ENCODE measurements at places on chromosomes 5 and 9.
A peak's percentile ranks its signal among the peaks of the same experiment; 100 is the strongest.

- H3K36me3 ChIP-seq: no peaks in the 10 kb centered on the region
- no peak overlapping the region for H3K27ac ChIP-seq
Observed at GRCh38 chr9:77161191-77161590, 16.1 kb upstream of the VPS13A start.

GRCh38 chr5:40736103-40736875, 19.5 kb downstream of the TTC33 start:
- H3K27ac ChIP-seq: no peak overlapping the region
- no peak overlapping the region for H3K4me3 ChIP-seq
- peaks cover 28% of the 10 kb centered on the region for H3K36me3 ChIP-seq
- DNase-seq: no peak

GRCh38 chr5:62299101-62299500, 6.9 kb upstream of the KIF2A start:
- peaks cover 11% of the 10 kb centered on the region for H3K27me3 ChIP-seq
- H3K4me3 ChIP-seq: no peak overlapping the region
- H3K4me1 ChIP-seq: no peaks in the 10 kb centered on the region
- no peak overlapping the region for H3K27ac ChIP-seq
- no peaks in the 10 kb centered on the region for H3K36me3 ChIP-seq

DNA sequence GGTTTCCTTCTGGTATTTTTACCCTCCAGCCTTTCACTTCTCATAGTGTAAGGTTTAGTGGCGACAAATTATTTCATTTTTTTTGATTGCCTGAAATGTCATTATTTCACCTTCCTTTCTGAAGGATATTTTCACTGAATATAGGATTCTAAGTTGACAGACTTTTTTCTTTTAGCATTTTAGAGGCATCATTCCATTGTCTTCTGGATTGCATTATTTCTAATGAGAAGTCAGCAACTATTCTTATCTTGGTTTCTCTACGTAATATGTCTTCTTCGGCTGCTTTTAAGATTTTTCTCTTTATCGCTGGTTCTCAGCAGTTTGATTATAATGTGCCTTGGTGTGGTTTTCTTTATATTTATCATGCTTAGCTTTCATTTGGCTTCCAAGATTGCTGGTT, 194.2 kb downstream of the GAPVD1 start:
- DNase-seq: no peak
- no peak overlapping the region for H3K4me3 ChIP-seq
- H3K27me3 ChIP-seq: no peaks in the 10 kb centered on the region

DNA sequence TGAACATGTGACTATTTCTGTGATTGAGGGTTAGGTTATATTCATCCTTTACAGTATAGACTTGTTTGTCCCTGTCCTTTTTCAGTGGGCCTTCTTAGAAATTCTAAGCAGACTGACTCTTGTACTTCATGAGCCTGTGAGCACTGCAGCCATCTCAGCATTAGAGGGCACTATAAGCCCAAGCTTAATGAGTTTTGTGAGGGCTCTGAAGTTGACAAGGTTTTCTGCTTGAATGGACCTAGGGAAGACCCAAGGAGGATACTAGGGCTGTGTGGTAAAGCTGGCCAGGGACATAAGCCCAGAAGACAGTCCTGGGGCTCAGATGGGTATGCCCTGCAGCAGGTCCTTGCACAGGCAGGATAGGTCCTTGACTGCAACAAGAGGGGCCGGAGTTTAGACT, 126.5 kb downstream of the MRPS30 start:
- H3K27ac ChIP-seq: no peak overlapping the region
- H3K4me1 ChIP-seq: no peaks in the 10 kb centered on the region
- no peak for DNase-seq
- H3K4me3 ChIP-seq: no peak overlapping the region
- H3K36me3 ChIP-seq: no peaks in the 10 kb centered on the region
- no peaks in the 10 kb centered on the region for H3K27me3 ChIP-seq

GRCh38 chr5:139787257-139787567, 8.4 kb upstream of the PSD2 start:
- DNase-seq: no peak
- H3K27me3 ChIP-seq: peaks cover 19% of the 10 kb centered on the region
- H3K4me1 ChIP-seq: peaks cover 11% of the 10 kb centered on the region
- H3K4me3 ChIP-seq: peak overlapping the region; percentile 88
- no peaks in the 10 kb centered on the region for H3K36me3 ChIP-seq

- peak overlapping the region; percentile 71 for H3K27ac ChIP-seq
- no peaks in the 10 kb centered on the region for H3K27me3 ChIP-seq
- no peak for DNase-seq
- H3K4me1 ChIP-seq: peaks cover 22% of the 10 kb centered on the region
Observed at GRCh38 chr9:112725961-112726360, 8.0 kb upstream of the INIP start.

- no peak for DNase-seq
- peaks cover 37% of the 10 kb centered on the region for H3K36me3 ChIP-seq
- no peak overlapping the region for H3K27ac ChIP-seq
Observed at GRCh38 chr5:65986796-65987195, 60.4 kb downstream of the ERBIN start.

GRCh38 chr5:96331681-96332361, 101.2 kb downstream of the PCSK1 start:
- peaks cover 6% of the 10 kb centered on the region for H3K4me1 ChIP-seq
- no peak overlapping the region for H3K27ac ChIP-seq
- DNase-seq: no peak
- peaks cover 10% of the 10 kb centered on the region for H3K27me3 ChIP-seq
- no peaks in the 10 kb centered on the region for H3K36me3 ChIP-seq

GRCh38 chr9:7640231-7640630, 159.3 kb downstream of the DMAC1 start:
- H3K27ac ChIP-seq: no peak overlapping the region
- H3K4me3 ChIP-seq: no peak overlapping the region
- H3K36me3 ChIP-seq: no peaks in the 10 kb centered on the region
- no peaks in the 10 kb centered on the region for H3K4me1 ChIP-seq
- no peak for DNase-seq
- H3K27me3 ChIP-seq: no peaks in the 10 kb centered on the region

GRCh38 chr5:60765019-60765709, 65.2 kb upstream of the DEPDC1B start:
- H3K4me1 ChIP-seq: no peaks in the 10 kb centered on the region
- no peaks in the 10 kb centered on the region for H3K27me3 ChIP-seq
- no peaks in the 10 kb centered on the region for H3K36me3 ChIP-seq
- DNase-seq: no peak

- no peak overlapping the region for H3K27ac ChIP-seq
- H3K4me1 ChIP-seq: peaks cover 39% of the 10 kb centered on the region
- peaks cover 14% of the 10 kb centered on the region for H3K27me3 ChIP-seq
Observed at GRCh38 chr9:121494192-121494591, 5.5 kb downstream of the GGTA1 start.

- DNase-seq: no peak
- H3K4me1 ChIP-seq: no peaks in the 10 kb centered on the region
- H3K27ac ChIP-seq: no peak overlapping the region
Observed at GRCh38 chr5:134327327-134327726, 39.6 kb downstream of the CDKL3 start.

DNA sequence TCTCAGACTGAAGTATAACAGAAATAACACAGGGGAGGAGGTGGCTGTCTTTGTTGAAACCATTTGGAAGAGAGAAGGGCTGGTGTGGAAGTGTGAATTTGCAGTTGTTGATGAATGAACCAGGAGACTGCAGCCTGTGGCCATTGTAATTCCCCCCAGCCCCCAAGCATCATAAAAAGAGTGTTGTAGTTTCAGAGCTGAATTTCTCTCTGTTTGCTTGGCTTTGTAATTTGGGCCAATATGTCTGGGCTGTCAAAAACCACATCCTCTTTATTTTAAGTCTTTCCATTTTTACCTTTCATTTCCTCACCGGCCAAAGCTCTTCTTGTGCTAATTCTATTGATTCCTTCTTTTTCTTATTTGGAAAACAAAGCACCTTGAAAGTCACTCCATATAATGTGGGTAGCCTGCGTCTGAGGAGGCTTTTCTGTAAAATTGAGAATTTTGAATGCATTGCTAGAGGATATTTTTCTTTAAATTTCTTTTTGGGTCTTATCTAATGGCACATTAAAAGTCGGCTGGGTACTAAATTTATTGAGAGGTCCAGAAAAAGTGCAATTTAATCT, 383.3 kb downstream of the OSTF1 start:
- DNase-seq: no peak
- no peaks in the 10 kb centered on the region for H3K36me3 ChIP-seq
- H3K4me1 ChIP-seq: no peaks in the 10 kb centered on the region
- no peak overlapping the region for H3K4me3 ChIP-seq
- no peaks in the 10 kb centered on the region for H3K27me3 ChIP-seq
- no peak overlapping the region for H3K27ac ChIP-seq

DNA sequence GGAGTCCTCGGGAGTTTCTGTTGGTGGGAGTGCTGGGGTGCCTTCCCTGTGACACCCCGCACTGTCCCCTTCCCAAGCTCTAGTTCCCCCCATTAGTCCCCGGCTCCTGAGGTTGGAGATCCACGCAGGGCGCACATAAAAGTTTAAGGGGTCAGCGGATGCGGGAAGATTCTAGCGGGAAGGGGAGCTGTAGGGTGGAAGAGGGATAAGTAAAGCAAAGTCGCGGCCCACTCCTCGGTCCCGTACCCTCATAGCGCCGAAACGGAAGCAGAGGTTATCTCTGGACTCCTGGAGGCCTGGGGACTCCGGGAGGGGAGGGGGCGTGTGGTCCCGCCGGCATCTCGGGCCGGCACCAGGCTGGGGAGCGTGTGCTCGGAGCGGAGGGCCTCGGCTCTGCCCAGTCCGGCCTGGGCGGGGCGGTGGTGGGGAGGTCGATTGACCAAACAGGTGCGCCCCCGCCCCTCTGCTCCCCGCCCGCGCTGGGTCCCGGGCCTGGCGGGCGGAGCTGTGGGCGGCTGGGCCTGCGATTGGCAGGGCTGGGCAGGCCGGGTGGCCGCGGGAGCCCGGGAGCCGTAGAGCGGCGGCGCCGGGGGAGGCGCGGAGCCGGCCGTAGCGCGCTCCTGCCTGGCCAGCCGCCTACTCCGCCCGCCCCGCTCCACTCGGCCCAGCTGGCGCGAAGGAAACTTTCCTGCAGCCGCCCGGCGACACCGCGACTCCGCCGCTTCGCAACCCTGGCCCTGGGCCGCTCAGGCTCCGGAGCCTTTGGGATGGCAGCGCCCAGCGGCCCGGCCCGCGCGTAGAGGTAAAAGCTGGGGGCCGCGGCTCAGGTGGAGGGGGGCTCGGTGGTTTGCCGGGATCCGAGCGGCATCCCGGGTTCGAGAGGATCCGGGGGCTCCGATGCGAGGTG, 52.2 kb upstream of the DAB2IP start:
- H3K27me3 ChIP-seq: peaks cover 58% of the 10 kb centered on the region
- H3K27ac ChIP-seq: no peak overlapping the region
- H3K4me1 ChIP-seq: peaks cover 7% of the 10 kb centered on the region
- no peak for DNase-seq

- no peaks in the 10 kb centered on the region for H3K27me3 ChIP-seq
- no peak overlapping the region for H3K27ac ChIP-seq
- H3K36me3 ChIP-seq: no peaks in the 10 kb centered on the region
- peaks cover 2% of the 10 kb centered on the region for H3K4me1 ChIP-seq
- no peak overlapping the region for H3K4me3 ChIP-seq
- DNase-seq: no peak
Observed at GRCh38 chr5:43563321-43563720, 6.4 kb upstream of the PAIP1 start.

GRCh38 chr9:97703437-97704344, 6.6 kb upstream of the XPA start:
- H3K36me3 ChIP-seq: no peaks in the 10 kb centered on the region
- H3K27me3 ChIP-seq: peaks cover 23% of the 10 kb centered on the region
- no peak for DNase-seq
- peaks cover 15% of the 10 kb centered on the region for H3K4me1 ChIP-seq

GRCh38 chr9:136535070-136535469, 10.8 kb downstream of the NOTCH1 start:
- H3K27me3 ChIP-seq: no peaks in the 10 kb centered on the region
- peak; percentile 49 for DNase-seq
- H3K36me3 ChIP-seq: peaks cover 2% of the 10 kb centered on the region

- no peak for DNase-seq
- no peaks in the 10 kb centered on the region for H3K36me3 ChIP-seq
- H3K4me3 ChIP-seq: no peak overlapping the region
Observed at GRCh38 chr9:13278368-13279246, 885 bp downstream of the MPDZ start.

DNA sequence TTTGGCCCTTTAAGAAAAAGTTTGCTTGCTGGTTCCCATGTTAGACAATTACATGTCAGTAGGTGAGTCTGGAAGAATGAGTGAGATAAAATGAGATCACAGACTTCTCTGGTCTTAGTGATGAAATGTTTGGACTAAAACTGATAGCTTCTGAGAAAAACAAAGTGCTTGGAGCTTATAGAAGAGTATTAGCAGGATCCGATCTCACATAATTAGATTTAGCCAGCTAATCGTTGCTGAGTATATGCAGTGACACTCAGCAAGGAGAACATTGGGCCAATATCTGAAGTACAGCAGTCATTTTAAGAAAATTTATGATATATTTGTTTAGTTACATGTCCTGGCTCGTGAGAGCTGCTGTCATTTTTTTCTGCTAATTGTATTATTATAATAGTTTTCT, 135.8 kb downstream of the SNCAIP start:
- H3K27ac ChIP-seq: no peak overlapping the region
- no peak overlapping the region for H3K4me3 ChIP-seq
- peaks cover 3% of the 10 kb centered on the region for H3K27me3 ChIP-seq
- no peaks in the 10 kb centered on the region for H3K4me1 ChIP-seq
- no peaks in the 10 kb centered on the region for H3K36me3 ChIP-seq

DNA sequence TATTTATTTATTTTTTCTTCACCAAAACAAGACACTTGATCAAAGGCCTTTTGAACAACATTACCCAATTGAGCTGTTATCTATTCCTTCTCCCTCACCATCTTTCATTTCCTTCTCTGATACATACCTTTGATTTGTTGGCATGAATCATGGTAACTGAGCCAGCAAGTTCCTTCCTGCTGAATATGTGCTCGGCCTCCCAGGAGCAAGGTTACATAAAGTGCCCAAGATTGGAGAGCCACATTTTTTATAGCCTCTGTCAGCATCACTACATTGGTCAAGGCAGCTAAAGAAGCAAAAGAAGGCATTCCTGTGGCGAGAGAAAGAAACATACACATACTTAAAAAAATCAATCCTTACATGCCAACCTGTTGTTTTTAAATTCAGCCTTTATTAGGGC, 369.6 kb downstream of the CYLC2 start:
- no peak overlapping the region for H3K27ac ChIP-seq
- H3K27me3 ChIP-seq: no peaks in the 10 kb centered on the region
- no peaks in the 10 kb centered on the region for H3K4me1 ChIP-seq
- H3K36me3 ChIP-seq: no peaks in the 10 kb centered on the region
- no peak overlapping the region for H3K4me3 ChIP-seq

GRCh38 chr5:177303121-177303924, at the start of the genes PRELID1 and RAB24:
TSS of gene PRELID1 (plus strand) at chr5:177303799. CDS start at chr5:177303986, 187 bp downstream.
TSS of gene RAB24 (minus strand) at chr5:177303719. CDS start at chr5:177303288, 431 bp downstream.
- H3K36me3 ChIP-seq: peaks cover 25% of the 10 kb centered on the region
- peak; percentile 93 for DNase-seq
- peak within 1 kb of the TSS; percentile 90 for H3K4me3 ChIP-seq

- peaks cover 65% of the 10 kb centered on the region for H3K27me3 ChIP-seq
- no peak for DNase-seq
- H3K4me1 ChIP-seq: peaks cover 8% of the 10 kb centered on the region
- no peak overlapping the region for H3K27ac ChIP-seq
- H3K4me3 ChIP-seq: no peak overlapping the region
Observed at GRCh38 chr5:1668141-1668721, 131.4 kb downstream of the MRPL36 start.
